Lower lobe of right lung (tissue), 2 donors: ENCODE measurements at places on chromosomes 6 and 20.

GRCh38 chr20:62685781-62686555 lies 22.7 kb upstream of the NTSR1 start:
- DNase-seq = peak; percentile 85

- DNase-seq = no peak
Observed at GRCh38 chr6:155319902-155320301, 5.6 kb upstream of the TFB1M start.

GRCh38 chr20:19889011-19889953 lies 127.9 kb upstream of the NAA20 start:
- DNase-seq = no peak

DNA sequence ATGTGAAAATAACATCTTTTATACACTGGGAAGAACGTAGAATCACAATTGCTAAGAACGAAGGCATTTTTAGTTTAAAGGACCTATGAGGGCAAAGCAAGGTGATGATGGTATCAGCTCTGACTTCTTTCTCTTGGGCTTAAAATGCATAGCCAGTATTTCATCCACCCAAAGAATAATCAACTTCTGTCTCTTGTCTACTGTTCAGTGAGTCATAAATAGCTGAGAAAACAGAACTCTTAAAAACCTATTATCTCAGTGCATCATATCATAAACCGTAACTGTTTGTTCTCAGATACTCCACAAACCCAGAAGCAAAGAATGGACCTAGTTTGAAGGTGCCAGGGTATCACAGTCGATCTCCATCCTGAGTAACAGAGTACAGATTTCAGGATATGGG lies 5.2 kb downstream of the PHF10 start:
- DNase-seq = no peak

DNA sequence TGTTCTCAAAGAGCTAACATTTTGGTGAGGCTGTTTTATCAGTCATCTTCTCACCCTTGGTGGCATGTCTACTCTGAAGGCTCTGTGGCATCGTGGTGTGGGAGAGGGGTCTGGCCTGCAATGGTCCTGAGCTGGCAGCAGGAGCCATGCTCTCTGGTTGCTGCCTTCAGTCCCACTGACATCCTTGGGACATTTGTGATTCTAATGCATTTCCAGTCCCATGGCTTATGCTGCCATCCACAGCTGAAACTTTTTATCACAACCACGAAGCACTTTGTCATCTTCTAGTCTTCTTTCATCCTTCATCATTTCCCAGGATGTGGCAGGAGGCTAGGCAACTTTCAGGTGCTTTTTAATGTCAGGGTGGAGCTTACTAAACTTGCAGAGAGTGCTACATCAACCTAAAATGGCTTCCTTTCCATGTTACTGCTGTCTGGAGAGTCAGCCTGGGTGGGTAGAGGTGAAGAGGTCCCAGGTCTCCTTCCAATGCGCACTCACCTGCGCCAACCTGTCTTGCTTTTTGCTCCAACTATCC lies 77.1 kb downstream of the GPR63 start:
- no peak for DNase-seq

DNA sequence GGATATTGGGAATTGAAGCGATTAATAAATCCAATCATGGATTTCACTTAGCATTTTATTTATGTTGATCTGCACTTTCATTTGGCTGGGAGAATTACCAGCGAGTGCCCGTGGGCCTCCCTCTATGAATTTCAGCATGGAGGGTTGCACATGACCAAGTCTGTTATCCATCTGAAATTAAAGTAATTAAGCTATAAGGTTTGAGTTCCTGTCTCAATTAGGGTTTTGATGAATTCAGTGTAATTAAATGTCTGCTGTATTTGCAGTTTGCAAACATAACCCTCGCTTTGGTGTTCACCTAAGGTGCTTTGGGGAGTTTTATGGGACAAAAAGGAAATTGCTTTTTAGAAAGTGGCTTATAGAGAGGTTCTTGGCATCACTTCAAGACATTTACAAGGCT lies 169.8 kb upstream of the RIN2 start:
- DNase-seq = no peak

DNA sequence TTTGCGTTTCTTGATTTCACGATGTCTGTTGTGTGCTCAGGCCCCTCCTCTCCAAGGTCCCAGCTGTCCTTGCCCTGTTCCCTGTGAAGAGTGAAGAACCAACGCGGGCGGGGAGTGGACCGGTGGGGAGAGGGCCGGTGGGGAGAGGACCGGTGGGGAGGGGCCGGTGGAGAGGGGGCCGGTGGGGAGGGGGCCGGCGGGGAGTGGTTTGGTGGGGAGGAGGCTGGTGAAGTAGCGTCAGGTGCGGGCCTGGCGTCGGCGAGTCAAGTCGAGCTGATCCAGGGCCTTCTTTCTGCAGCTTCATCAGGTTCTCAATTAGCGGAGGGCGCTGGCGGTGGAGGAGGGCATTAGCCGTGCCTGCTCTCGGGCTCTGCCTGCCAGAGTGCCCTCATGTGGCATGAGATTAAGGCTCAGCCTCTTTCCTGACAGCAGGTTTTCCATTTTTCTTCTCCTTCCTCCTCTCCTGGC lies 21.2 kb upstream of the BHLHE23 start:
- DNase-seq = peak; percentile 26

DNA sequence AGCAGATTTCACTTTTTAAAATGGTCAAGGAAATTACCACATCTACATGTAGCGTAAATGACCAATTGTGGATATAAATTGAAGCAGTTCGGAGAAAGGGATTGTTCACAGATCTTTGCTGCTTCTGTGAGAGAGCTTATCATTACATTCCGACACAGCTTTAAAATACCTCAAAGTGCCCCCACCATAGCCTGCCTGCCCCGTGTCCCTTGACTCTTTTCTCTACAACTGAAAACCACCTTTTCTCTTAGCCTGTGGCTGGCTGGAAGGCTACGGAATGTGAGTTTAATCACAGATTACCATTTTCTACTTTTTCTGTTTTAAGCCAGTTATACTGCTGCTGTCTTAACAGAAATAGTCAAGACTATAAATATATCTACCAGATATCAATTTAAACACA lies 347.2 kb upstream of the MAP3K7 start:
- DNase-seq = no peak

- DNase-seq = no peak
Observed at GRCh38 chr20:37935435-37935834, 32.5 kb downstream of the VSTM2L start.

GRCh38 chr6:37173493-37174195 lies 3.7 kb downstream of the PIM1 start:
- no peak for DNase-seq

GRCh38 chr6:112183271-112183671 lies 71.1 kb downstream of the LAMA4 start:
- DNase-seq = no peak

- no peak for DNase-seq
Observed at GRCh38 chr6:6729971-6730370, 141.5 kb downstream of the LY86 start.

DNA sequence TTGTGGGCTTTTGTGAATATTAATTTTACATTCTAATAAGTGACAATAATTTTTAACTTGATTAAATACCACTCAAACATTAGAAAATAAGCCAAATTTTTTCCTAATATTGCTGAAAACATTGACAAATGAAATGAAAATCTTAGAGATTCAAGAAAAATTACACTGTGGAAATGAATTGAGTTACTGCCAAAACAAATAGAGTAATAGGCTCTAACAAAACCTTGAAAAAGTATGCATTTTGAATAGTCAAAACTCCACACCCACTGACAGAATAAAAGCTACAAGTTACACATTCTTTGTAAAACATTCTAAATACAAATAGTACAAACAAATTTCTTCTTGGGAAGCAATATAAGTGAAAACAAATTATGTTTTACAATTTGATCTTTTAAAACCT lies 5.9 kb downstream of the TBX18 start:
- DNase-seq = no peak

GRCh38 chr20:3340443-3340842 lies 67.0 kb downstream of the DNAAF9 start:
- DNase-seq = peak; percentile 88

DNA sequence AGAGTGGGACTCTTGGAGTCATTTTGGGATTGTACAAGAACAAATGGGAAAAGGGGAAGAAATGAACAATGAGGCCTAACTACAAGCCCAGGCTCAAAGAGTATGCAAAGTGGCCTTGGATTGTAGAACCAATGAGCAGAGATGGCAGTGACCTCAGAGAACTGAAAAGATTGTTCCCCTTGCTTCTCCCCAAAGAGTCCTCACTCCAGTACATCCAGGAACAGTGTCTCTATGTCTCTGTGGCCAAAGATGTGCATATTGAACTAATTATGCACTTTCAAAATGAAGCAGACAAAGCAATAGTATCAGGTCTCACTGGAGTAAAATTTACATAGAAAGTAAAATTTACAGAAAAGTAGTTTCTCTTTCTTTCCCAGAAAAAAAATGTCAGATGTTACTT lies 81.0 kb downstream of the SMLR1 start:
- DNase-seq = no peak

DNA sequence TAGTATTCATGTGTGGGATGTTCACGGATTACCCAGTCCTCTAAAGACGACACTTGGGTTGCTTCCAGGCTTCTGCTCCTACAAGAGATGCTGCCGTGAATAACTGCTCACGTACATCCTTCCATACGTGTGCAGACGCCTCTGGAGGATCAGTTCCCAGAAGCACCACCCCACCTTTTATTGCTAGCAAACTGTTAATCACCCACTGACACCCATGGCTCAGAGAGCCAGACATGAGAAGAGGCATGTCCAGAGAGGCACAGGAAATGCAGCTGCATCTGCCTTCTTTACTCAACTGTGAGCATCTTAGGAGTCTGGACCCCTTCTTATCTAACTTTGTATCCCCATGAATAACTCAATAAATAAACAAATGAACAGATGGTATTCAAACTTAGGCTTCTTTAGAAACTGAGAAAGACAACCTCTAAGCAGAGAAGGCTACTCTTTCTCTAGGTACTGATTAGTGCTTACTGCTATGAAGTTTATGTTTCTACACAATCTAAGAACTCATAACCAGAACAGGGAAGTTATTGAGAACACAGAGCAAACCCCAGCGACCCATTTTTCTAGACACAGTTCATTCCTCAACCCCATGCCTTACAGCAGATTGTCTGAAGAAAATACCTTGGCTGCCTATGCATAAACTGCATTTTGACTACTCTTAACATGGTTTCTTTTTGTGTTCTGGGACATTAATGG lies 228.7 kb upstream of the RREB1 start:
- DNase-seq = no peak

DNA sequence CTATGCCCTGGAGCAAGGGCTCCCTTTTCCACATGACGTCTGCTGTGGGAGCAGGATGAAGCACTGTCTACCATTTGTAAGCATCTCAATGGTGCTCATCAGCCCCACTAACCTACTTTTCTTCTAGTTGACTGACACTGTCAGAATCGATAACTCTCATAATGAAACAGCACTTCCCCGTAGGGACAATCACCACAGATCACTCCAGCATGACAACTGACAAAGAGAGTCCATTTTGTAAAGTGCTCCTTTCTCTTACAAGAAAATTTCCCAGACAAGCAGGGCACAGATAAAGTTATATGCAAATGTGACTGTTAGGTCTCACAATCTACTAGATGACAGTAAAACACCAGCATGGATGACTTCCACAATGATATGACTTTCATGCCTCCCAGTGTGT lies 46.4 kb downstream of the HEBP2 start:
- no peak for DNase-seq

GRCh38 chr20:34871966-34872621 lies 562 bp downstream of the GGT7 start:
- DNase-seq = no peak

- DNase-seq = no peak
Observed at GRCh38 chr6:132792510-132792909, 5.9 kb downstream of the SLC18B1 start.

DNA sequence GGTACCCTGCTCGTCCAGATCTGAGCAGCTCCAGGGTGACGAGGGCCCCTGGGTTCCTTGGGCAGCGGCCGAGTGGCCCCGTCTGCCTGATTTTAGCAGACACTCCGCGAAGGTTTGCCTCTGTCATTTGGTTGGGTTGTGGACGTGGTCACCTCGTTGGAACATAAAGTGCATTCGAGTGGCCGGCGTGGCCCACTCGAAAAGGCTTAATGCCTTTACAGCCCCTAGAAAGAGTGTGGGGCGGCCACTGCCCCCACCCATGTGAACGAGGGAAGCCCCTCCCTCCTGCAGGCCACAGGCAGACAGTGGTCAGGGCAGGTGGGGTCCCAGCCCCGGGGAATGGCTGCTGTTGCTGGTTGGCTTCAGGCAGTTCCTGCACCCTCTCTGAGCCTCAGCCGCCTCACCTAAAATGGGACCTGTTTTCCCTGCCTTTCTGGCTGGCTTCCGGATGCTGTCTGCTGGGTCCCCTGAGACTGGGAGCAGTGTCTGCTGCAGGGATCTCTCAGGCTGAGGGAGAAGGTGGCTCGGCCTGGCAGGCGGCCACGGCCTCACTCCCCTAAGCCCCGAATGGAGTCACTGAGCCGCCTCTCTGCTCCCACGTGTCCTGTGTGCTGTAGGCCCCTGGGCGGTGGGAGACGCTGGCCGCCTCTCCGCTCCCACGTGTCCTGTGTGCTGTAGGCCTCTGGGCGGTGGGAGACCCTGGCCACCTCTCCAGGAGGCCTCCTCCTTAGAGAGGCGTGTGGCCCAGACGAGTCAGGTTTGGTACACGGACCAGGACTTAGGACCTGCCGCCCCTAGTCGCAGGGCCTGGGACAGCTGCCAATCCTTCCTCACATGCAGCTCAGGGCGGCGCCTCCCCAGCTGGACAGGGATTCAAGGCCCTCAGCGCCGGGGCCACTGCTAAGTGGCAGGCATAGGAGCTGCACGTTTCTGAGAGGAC lies 233.0 kb downstream of the ERMARD start:
- DNase-seq = peak; percentile 86

GRCh38 chr6:85484948-85485347 lies 35.1 kb downstream of the NT5E start:
- no peak for DNase-seq

GRCh38 chr20:39873286-39873685 lies 815.8 kb downstream of the MAFB start:
- DNase-seq = no peak

DNA sequence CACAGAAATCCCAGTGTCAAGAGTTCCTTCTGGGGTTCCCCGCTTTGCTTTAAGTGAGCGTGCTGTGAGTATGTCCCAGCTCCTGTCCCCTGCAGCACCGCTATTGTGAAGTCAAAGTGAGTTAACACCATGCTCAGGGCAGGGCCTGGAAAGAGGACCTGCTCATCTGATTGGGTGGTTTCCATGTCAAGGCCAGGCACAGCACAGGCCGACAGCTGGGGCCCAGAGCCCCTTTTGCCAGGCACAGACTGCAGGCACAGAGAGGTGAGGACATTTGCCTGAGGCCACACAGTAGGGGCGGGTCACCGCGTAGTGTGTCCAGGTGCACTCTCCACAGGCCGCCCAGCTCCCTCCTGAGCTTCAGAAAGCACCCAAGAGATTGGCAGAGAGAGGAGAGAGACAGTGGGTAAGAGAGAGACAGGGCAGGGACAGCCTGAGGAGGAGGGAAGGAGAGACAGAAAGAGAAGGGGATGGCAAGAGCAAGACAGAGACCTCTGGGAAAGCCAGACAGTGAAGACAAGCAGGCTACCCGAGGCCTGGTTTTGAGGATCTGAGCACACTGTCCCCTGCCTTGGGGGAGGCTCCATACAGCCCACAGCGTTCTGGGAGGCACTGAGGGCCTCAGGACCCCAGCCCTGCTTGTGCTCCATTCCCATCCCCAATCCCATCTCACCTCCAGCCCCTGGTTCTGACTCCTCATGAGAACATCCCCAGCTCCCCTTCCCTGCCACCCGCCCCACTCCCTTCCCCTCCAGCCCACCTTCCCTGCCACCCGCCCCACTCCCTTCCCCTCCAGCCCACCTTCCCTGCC lies 6.5 kb upstream of the BPIFB1 start:
- DNase-seq = no peak
